Pancreas (tissue), 10 donors: ENCODE measurements at places on chromosomes 6 and 20. TPM values are rescaled to one million over a fixed set of nuclear protein-coding genes. Genes with fewer than 3 reads are reported as not detected.

Gene ANKRD60
- not detected for polyA plus RNA-seq

Gene SLC22A16
- polyA plus RNA-seq, result 0.26 TPM

Gene BPIFA1
- not detected for polyA plus RNA-seq

- no peak for DNase-seq
Measured at GRCh38 chr6:53930330-53930729, 135.5 kb downstream of the LRRC1 start.

GRCh38 chr20:34744847-34745246 is 40.7 kb downstream of the TP53INP2 start:
- DNase-seq, result no peak

Gene TRIM15
- 0.16 TPM for polyA plus RNA-seq

Gene ADGB
- polyA plus RNA-seq, result not detected

DNA sequence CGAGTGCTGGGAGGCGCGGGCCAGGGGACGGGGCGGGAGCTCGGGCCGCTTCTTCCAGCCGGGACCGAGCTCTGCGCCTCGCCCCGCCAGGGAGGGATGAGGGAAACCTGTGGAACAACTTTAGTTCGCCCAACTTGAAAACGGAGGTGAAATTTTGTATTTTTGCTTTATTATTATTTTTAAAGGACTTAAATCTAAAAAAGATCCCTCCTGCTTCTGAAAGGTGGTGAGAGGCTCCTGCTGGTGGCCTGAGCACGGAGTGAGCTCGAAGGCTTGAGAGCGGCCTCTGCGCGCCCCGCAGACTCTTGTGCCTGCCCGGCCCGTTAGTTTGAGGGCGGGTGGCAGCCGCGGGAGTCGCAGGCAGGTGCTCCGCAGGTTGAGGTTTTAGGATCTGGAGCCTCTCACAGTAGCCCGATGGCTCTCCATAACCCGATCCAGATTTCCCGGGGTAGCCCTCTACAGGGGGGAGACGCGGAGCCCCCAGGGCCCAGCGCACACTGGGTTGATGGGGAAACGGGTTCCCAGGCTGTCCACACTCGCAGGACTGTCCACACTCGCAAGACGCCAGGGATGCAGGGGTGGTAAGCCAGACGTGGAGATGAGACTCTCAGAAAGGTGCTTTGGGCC is 46.2 kb upstream of the SUPT3H start:
- DNase-seq, result peak; percentile 55

GRCh38 chr20:40966103-40966502 is 62.5 kb upstream of the TOP1 start:
- no peak for DNase-seq

Gene EFCAB8
- 0.19 TPM for polyA plus RNA-seq

Gene COL11A2
- 3.1 TPM for polyA plus RNA-seq

Gene CLDN20
- polyA plus RNA-seq, result not detected

DNA sequence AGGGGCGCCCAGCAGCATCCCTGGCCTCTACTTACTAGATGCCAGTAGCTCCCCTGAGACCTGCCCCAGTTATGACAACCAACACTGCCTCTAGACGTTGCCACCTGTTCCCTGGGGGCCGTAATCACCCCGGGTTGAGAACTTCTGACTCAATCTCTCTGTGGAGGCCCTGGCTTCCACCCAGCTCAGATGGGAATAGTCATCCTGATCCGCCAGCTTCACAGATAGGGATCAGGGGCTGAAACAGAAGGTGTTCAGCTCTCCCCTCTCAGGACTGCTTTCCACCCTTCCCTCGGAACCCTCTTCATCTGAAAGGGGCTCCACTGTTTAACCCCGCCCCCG is 3.3 kb downstream of the CAPN11 start:
- DNase-seq, result peak; percentile 36

Gene IYD
- not detected for polyA plus RNA-seq

- DNase-seq, result no peak
Measured at GRCh38 chr20:25197183-25197869, 1.8 kb downstream of the ENTPD6 start.

- no peak for DNase-seq
Measured at GRCh38 chr6:97059473-97059872, 134.9 kb downstream of the KLHL32 start.

GRCh38 chr20:38321959-38322598 is 18.1 kb downstream of the BPI start:
- DNase-seq, result no peak

DNA sequence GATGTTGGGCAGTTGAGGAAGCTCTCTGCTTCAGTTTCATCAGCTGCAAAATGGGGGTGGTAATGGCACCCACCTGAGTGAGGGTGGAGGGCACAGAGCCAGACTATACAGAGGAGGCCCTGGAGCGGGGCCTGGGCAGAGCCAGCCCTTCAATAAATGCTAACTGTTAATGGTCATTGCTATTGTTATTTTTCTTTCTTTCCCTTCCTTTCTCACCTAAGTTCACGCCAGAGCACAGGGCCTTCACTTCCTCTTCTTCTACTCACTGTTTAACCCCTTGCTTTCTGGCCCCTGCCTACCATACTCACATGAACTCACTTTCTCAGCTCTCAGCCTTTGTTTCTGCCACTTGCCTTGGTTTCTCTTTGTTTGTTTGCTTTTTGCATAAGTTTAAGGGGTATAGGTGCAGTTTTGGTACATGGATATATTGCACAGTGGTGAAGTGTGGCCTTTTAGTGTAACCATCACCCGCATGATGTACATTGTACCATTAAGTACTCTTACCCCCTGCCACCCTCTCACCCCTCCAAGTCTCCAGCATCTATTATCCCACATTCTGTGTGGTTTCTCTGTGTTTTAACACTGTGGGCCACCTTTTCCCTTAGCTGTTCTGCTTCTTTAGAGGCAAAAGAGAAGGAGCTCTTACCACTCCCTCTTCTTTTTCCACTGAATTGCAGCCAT is 7.5 kb upstream of the RREB1 start:
- no peak for DNase-seq

- DNase-seq, result peak; percentile 50
Measured at GRCh38 chr6:35552285-35552917, 39.7 kb upstream of the TULP1 start.

DNA sequence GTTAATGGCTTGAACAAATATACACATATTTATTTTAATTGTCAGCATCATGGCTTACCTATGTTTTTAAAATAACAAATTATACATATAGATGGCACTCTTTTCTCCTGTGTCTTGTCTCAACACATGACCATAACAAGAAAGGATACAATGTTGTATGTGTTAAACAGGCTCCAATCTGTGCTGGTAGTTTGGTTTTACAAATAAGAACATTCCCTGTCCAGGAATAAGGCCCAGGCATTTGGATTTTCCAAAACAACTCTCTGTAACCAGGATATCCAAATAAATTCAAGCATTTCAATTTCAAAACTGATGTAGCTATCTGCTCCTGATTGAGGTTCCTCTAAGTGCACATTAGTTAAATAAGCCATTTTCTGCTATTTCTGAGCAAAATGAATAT is 17.1 kb downstream of the METTL24 start:
- no peak for DNase-seq

Gene ZNF165
- 4.0 TPM for polyA plus RNA-seq

- DNase-seq, result no peak
Measured at GRCh38 chr20:17438436-17439039, 92.6 kb downstream of the BFSP1 start.

Gene ADGRB3
- polyA plus RNA-seq, result 0.04 TPM

DNA sequence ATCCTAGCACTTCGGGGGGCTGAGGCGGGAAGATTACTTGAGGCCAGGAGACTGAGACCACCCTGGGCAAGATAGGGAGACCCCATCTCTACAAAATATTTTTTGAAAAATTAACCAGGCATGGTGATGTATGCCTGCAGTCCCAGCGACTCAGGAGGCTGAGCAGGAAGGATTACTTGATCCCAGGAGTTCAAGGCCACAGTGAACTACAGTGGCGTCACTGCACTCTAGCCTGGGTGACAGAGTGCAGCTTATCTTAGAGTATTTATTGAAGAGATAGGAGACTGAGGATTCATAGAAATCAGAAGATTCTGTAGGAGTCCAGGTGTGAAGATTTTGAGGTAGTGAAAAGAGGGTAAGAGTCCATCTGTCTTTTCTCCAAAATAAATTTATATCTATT is 45.0 kb downstream of the SLC17A5 start:
- no peak for DNase-seq

Gene SRMS
- not detected for polyA plus RNA-seq

- peak; percentile 74 for DNase-seq
Measured at GRCh38 chr6:152380993-152381898, 255.9 kb downstream of the SYNE1 start.

DNA sequence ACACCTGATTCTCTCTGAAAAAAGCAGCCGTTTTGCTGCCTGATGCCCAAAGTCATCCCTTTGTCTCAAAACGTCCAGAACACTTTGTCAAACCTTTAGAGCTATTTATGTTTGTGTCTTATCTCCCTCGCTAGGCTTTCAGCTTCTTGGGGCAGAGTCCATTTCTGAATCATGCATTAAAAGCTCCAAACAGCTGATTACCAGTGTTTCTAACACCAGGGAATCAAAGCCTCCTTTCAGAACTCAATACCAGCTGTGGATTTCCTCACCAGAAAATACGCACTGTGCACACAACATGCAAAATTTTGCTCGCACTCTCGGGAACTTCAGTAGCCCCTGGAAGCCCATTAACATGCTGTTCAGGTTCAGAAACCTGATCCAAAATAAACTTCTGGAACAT is 333.3 kb downstream of the HACE1 start:
- peak; percentile 8 for DNase-seq

Gene EYS
- 0.14 TPM for polyA plus RNA-seq

DNA sequence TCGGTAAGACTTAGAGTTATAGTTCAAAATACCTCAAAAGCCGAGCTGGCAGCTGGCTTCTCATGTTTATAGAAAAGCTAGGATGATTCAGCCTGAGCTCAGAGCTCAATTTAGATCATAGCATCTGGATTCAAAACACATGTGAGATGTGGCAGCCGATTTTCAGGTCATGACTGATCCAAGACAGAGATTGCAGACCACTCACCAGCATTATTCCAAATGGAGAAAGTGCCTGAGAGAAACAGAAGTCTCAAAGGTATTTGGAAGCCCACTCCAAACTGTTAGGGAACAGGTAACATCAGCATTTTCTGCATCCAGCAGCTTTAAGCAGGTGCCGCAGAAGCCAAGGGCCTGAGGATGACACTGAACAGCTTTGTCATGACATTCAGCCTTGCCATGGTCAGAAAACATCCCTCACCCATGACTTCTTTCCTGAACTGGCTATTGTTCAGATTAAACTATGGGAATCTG is 102.2 kb downstream of the BACH2 start:
- no peak for DNase-seq

- no peak for DNase-seq
Measured at GRCh38 chr6:142058551-142059290, 74.0 kb upstream of the GJE1 start.

- no peak for DNase-seq
Measured at GRCh38 chr6:2355150-2355549, 109.7 kb upstream of the GMDS start.

Gene DEFB127
- polyA plus RNA-seq, result not detected

DNA sequence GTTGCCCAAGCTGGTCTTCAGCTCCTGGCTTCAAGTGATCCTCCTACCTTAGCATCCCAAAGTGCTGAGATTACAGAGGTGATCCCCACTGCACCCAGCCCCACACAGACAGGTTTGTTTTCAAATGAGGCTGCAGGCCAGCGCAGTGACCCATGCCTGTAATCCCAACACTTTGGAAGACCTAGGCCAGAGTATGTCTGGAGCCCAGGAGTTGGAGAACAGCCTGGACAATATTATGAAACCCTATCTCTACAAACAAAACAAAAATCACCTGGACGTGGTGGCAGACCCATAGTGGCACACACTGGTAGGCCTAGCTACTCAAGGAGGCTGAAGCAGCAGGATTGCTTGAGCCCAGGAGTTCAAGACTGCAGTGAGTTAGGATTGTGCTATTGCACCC is 8.0 kb upstream of the HMGN4 start:
- no peak for DNase-seq

Gene CAGE1
- polyA plus RNA-seq, result not detected

DNA sequence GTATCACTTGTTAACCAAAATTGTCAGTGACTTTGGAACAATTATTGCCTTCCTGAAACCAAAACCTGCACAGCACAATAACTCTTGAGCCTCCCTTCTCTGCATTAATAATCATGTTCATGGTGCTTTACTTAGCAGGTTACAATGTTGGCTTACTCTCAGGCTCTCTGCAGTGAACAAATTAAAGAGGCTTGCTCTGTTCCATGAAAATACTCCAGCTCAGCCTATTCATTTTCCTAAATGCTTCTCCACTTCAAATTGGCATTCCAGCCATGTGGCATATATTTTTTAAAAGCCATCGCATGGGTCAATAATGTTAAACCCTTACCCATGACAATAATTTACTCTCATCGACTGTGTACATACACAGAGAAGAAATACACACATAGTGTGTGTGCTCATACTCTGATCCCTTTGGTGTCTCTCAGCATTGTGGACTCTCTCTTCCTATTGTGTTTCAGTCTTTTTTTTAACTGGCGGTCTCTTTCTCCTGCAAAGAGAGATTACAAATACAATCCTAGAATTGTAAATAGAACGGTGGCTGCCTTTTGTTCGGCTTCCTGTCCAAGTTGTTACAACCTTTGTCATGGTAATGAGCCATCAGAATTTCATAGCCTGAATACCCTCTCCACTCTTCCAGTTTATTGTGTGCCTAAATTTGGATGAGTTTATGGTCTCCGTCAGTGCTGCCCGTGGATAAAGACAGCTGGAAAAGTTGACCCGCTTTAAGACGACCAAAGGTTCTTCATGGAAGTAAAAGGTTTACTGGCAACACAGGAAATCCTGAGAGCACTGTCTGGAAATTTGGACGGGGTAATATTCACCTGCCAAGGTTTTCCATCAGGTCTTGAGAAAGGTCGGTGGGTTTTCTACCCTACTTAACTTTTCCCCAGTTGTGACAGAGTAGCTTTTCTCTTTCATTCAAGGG is 263.6 kb downstream of the CD83 start:
- DNase-seq, result no peak

DNA sequence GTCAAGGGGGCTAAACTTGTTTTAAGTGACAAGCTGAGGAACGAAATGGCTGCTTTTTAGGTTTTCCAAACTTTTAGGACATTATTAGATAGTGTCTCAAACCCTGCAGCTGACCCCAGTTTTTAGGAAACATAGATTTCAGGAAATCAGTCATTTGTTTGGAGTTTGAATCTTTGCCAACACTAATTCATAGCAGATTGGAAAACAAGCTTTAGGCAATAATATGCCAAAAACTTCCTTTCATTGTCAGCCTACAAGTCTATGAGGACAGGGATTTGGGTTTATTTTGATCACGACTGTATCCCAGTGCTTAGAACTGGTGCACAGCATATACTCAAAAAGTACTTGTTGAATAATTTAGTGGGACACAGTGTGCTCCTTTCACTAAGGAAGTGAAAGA is 123.2 kb downstream of the TINAG start:
- DNase-seq, result no peak

DNA sequence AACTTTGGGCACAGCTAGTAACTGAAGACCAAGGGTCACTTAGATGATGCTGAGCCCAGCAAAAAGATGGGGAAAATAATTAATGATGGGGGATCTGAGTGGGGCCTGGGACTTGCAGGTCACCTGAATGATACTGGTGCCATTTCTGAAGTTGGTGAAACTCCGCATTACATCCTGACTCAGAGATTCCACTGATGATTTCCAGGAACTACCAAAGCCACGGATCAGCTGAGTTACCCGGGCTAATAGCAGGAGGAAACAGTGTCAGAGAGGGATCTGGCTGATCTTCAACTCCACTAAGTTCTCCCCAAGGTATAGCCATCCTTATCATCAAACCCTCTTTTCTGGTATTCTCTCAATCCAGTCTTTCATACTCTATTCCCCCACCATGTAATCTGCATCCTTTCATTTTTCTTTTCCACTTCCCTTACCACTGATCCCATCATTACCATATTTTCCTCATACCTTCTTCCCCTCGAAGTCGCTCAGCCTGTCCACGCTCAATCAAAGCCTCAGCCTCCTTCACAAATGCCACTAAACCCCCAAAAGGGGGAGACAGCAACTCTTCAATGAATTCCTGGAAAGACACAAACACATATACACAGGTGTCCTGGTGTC is 20.2 kb downstream of the VPS52 start:
- DNase-seq, result no peak
